ENCODE measurements at places on chromosomes 3 and 15.

GRCh38 chr3:162742159-162742717 is 1245.6 kb downstream of the OTOL1 start:
- DNase-seq = no peak

GRCh38 chr3:128356822-128357221 is 109.9 kb downstream of the DNAJB8 start:
- DNase-seq = no peak

DNA sequence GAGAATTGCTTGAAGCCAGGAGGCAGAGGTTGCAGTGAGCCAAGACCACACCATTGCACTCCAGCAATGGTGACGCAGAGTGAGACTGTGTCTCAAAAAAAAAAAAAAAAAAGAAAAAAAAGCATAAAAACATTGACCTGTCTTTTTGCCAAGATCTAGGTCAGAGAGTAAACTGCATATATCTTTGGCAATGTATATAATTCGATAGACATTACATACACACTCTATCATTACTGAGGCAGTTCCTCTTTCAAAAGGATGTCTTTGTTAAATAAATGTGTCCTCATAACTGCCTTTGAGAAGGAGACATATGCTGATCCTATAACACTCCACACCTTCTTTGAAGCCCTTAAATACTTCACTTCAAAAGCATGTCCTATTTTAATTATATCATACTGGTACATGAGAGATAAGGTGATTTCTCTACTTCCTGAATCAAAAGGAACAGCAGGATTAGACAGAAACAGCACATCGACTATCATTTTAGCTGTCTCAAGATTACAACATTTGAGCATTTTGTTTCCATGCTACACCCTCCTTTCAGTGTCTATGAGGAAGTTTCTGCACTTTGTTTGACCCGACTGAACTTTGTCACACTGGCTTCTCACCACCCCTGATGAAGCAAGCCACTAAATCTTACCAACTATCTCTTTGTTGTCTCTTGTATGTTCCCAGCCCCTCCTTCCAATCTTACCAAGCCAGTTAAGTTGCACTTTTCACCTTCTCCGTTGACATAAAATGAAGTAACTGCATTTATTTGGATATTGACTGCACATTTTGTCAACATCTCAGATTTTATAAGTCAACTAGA is 335.8 kb downstream of the MECOM start:
- DNase-seq = no peak

DNA sequence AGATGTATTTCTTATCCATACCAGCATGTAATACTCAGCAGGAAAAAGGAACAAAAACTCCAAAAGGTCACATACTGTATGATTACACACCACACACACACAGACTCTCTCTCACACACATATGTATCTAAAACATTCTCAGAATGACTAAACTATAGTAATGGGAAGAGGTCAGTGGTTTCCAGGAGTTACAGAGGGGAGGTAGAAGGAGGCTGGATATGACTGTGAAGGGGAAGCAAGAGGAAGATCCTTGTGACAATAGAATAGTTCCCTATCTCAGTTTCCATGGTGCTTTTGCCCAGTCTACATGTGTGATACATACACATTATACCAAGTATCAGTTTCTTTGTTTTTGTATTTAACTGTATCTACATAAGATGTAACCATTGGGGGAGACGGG is 190.1 kb downstream of the IL5RA start:
- DNase-seq = no peak

DNA sequence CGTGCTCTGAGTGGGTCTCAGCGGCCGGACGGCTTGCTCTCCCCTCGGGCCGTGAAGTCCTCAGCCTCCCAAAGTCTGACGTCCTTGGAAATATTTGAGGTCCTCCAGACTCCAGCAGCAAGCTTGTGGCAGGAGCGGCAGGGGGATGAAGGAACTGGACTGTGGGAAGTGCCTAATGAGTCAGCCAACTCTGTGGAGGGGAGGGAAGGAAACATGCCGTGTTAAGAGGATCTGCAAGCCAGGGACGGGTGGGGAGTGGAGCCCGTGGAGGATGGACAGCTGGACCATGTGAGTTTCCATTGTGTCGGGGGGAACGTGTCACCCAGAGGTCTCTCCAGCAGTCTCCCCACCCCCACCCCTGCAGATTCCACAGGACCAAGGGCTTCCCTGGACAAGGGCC is 39.4 kb upstream of the IDH2 start:
- no peak for DNase-seq

DNA sequence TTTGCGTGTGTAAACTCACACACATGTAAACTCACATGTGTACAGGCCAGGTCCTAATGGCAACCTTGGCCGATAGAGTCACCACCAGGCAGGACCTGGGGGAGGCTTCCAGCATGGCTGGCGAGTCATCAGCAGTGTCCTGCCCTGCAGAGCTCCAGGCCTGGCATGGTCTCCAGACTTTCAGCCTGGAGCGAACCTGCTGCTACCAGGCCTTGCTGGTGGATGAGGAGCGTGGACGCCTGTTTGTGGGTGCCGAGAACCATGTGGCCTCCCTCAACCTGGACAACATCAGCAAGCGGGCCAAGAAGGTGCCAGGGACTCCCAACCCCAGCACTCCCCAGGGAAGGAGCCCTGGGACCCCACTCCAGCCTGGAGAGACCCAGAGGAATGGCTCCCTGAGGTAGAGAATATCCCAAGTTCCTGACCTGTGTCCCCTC is 1.0 kb downstream of the SEMA3B start:
- DNase-seq = no peak

DNA sequence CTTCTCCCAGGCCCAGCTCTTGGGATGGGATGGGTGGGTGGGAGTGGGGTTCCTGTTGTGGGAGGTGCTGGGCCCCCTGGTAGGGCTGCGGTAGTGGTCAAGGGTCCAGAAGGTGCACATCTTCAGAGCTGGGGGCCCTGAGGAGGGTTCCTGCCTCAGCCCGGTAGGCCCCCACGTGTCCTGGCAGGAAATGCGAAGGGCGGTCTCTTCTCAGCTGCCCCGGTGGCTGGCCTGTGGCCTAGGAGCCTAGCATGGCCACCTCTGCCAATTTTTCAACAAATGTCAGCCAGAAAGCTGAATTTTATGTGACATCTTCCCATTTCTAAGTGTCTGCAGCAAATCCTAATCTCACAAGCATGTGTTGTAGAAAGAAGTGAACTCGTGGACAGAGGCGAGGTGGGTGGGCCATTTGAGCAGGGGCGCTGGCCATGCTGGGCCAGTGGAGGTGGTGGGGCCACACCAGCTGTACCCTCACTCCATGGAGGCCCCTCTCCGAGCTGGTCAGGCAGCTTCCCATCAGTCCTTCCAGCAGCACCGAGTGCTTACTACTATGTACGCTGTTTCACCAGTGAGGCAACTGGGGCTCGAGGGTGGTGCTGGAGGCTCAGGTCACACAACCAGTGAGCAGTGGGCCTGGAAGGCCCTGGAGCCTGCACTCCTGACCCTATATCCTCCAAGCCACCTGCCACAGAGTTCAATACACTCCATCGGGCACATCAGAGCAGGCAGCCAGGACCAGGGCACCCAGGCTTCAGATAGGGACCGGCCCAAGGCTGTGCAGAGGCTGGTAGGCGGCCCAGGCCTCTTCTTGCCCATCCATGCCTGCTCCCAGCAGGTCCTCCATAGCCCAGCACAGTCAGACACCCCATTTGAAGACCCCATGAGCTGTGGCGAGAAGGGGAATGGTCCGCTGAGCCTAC is 23.2 kb downstream of the FBLN2 start:
- DNase-seq = no peak

- no peak for DNase-seq
These were observed 190.9 kb upstream of the MME start for GRCh38 chr3:154889227-154889634.

DNA sequence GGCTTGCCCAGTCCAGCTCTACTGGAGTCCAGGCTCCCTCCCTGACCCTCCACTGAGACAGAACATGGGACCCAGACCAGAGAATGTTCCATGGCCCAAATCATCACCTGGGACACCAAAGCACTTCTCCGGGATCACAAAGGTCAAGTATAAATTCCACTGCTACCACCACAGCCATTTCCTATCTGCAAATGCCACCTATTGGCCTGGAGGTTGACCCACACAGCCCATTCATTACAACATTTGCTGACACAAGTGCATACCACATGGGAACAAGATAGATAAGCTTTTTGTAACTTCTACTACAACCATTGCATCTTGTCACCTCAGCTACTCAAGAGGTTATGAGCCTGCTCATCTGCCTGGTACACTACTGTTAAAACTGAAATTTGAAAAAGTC is 126.8 kb upstream of the NECTIN3 start:
- DNase-seq = no peak

DNA sequence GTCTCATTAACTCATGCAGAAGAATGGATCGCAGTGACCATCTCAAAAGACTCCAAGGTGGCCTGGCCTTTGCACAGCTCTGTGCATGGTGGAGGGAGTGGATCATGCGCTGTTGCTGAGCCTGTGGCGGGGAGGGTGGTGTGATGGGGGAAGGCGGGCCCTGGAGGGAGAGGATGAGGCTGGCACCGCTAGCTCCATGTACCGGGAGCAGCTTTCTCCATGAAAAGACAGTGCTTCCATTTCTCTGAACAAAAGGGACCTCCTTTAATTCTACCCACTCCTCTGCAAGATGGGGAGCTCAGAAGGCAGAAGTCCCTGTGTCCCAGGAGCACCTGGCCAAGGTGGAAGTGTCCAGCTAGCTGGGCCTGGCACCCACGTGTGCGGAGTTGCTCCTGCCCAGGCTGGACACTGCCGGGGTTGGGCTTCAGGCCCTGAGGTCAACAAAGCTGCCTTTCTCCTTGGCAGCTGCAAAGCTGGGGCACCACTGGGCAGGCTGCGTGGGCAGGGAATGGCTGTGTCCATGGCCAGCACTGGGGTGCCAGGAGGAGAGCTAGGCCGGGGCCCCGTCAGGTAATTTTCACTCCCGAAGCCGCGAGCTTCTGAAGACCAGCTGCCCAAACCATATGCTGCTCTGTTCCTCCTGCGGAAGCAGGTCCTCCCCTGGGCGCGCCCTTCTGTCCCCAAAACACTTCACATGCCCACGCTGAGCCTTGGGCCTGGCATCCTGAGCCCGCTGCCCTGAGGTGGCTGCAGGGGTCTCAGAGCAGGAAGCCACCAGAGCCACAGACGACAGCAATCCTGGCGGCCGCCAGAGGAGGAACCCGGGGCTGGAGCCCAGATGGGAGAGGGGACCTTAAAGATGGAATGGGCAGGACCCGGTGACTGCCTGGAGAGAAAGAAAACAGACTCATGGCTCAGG is 6.4 kb downstream of the MAP6D1 start:
- DNase-seq = no peak

DNA sequence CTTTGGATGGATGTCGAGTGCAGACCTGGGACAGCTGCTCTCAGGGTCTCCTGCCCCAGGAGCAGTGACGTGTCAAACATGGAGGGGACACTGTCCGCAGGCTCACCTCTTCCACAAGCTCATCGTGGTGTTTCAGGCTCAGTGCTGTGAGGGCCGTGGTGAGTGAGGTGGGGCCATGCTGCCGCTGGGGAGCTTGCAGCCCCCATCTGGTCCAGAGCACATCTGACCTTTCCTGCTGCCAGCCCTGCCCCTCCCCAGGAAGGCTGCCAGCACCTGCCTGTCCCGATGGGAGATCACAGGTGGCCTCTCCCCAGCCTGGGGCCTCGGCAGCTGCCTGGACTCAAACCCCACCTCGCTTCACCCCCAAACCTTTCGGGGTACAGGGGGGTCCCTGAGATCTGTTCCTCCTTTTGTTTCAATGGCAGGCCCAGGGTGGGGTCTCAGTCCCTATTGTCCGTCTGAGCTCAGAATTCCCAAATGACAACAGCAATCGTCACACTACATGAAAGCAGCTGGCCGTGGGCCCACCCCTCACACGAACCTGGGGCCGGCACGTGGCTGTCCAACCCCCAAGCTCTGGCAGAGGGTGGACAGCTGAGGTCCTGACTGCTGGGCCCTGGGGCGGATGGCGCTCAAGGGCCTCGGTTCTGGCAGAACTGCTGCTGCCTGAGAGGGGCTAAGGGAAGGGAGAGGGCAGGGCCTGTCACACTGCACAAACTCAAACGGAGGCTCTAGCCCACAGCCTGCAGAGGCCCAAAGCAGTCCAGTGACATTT is 65.0 kb upstream of the RPL32 start:
- DNase-seq = no peak
